ENCODE measurements at places on chromosomes 11 and 22.

DNA sequence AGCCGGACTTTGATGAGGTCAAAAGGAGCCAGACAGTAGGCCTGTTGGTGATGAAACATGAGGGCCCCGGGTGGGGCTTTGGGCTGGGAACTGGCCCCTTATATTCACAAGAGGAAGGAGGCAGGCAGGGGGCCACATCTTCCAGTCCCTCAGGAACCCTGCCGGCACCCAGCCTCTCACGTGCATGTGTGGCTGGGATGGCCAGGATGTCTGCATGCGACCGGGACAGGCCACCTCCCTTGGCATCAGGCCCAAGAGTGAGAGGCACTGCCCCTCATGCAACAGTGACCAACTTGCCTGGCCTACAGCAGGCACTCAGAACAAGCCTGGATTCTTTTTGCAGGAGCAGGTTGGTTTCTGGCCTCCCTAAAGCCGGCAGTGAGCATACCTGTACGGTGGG, 5.4 kb downstream of the SLC25A45 start:
- DNase-seq: no peak

DNA sequence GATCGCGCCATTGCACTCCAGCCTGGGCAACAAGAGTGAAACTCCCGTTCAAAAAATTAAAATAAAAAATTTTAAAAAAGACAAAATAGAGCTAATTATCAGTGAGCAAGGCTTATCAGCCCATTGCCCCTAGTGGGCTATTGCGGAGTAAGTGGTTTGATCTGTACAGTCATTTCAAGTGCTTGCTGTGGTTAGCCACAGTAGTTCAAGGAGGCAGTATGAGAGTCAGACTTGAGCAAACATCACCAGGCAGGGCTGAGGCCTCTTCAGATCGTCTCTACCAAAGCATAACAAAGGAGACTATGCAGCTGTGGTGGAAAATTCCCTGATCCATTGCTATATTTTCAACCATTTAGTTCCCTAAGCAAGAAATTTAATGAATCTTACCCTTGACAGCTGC, 4.3 kb upstream of the SBF2 start:
- DNase-seq: no peak

DNA sequence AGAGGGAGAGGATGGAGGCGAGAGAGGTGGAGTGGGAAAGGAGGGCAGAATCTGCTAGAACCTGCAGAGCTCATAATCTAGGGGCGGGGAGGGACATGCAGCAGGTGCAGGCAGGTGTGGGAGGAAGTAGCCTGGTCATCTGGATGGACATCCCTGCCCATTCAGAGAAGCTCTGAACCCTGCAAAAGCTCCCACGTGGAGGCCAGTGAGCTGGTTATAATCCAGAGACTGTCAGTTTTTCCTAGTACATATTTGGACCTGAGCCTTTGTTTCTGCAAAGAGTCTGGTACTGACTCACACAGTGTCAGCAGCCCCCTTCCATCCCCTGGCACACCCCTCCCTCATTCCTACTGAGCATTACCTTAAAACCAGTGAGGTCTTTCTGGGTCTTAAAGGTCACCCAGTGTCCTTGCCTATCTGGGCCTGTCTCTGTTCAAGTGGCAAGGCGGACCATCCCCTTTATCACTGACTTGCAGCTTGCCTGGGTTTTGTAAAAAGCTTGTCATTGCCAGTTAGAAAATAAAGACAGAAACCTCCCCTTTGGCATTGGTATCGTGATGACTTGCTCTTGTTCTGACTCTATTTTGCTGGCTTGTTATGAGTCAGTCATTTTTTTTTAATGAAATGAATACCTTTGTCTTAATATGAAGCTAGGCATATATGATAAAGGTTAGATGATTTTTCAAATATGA, 26.1 kb downstream of the PTPRJ start:
- no peak for DNase-seq

DNA sequence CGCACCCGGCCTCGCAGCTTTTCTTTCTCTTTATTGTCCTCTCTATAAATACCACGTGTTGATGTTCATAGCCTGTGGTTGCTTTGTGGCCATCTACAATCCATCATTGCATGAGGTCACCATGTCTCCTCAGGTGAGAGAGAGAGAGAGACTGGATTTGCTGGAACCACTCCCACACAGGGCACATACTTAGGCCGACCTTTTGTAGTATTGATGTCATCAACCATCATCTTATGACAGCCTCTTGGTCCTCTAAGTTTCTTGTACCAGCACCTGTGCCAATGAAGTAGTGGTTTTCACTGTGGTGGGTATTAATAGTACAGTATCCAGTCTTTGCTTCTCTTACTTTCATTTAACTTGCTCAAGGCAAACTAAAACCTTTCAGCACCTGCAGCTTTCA, 22.8 kb upstream of the P2RY6 start:
- DNase-seq: no peak

GRCh38 chr22:39012533-39013511, 1.2 kb upstream of the APOBEC3C start:
- DNase-seq: no peak

DNA sequence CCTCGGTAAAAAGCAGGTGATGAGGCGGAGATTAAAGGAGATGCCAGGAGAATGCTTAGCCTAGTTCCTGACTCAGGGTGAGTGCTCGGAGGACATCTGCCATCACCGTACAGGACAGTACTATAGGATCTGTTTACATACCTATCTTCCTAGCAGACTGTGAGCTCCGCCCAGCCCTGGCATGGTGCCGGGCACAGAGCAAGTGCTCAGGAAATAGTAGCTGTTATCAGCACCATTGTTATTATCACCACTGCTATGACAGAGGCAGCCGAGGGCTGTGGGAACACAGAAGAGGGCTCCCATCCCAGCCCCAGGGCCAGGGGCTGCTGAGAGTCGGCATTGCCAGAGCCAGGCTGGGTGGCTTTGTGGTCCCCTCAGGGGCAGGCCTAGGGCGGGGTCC, 642 bp upstream of the SEPTIN3 start:
- no peak for DNase-seq

GRCh38 chr11:130456286-130456685, 7.8 kb downstream of the ADAMTS15 start:
- no peak for DNase-seq

DNA sequence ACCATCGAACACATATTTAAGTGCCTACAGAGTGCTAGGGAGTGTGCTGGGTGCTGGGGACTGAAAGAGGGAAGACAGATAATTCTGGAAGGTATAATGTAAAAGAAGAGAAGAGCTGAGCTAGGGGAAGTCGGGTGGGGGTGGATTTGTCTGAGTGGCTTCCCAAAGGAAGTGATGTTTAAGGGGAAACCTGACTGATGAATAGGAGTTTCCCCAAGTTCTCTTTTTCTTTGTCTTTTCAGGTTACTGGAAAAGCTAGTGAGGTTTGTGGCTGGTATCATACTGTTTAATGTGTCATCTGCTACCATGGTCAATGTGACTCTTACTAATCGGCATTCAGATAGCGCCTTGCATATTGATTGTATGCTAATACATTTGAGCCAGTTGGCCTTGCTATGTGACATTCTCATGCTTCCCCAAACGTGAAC, 151.6 kb upstream of the MTMR2 start:
- no peak for DNase-seq

- no peak for DNase-seq
Measured at GRCh38 chr11:22387126-22387525, 48.9 kb downstream of the SLC17A6 start.

GRCh38 chr11:14240221-14240620, 118.8 kb downstream of the RRAS2 start:
- no peak for DNase-seq

- DNase-seq: no peak
Measured at GRCh38 chr11:12433121-12433520, 55.8 kb downstream of the PARVA start.

- DNase-seq: no peak
Measured at GRCh38 chr11:11589437-11589836, 32.4 kb downstream of the GALNT18 start.

GRCh38 chr22:42336527-42337227, 66.2 kb upstream of the TCF20 start:
- no peak for DNase-seq

DNA sequence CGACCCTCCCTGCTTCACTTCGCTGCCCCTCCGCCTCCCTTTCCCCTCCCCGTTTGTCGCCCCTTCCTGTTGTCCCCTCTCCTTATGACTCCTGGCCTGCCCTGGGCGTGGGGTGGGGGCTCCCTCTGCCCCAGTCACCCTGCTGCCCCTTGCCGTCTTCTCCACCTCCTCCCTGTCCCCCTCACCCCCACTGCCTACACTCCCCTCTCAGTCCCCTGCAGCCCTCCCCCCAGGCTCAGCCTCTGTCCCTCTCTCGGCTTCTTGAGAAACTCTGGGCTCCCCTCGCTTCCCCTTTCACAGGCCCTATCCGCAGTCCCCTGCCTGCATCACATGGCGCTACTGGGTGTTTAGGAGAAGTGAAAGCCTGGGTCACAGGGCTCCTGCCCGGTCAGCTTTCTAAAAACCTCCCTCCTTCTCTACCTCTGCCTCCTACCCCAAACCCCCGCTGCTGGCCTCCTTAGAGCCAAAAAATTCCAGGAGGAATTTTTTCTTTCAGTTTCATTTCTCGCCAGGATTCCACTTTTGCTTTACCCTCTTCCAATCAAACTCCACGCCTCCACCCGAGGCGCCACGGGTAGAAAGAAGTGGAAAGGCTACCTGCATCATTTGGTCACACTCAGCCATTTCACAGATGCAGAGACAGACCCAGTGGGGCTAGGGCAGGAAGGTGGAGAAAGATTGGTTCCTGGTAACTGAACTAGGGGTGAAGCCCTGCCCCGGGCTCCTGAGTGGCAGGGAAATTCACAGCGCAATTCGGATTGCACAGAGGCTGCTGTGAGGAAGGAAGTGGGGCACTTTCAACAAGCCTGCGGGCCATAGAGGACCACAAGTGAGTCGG, at the start of gene SLC15A3:
Gene SLC15A3 (minus strand): TSS at position 273 of the 838 bp plus-strand sequence. CDS start 625 bp downstream, outside the sequence.
- DNase-seq: peak; percentile 37

- DNase-seq: peak; percentile 93
Measured at GRCh38 chr22:37633625-37634416, 5.6 kb upstream of the SH3BP1 start.

- DNase-seq: no peak
Measured at GRCh38 chr11:80632691-80633090, 1191.9 kb upstream of the TENM4 start.

GRCh38 chr11:120066738-120067437, 71.0 kb downstream of the TRIM29 start:
- no peak for DNase-seq

- no peak for DNase-seq
Measured at GRCh38 chr11:34143048-34143447, 37.6 kb downstream of the NAT10 start.

DNA sequence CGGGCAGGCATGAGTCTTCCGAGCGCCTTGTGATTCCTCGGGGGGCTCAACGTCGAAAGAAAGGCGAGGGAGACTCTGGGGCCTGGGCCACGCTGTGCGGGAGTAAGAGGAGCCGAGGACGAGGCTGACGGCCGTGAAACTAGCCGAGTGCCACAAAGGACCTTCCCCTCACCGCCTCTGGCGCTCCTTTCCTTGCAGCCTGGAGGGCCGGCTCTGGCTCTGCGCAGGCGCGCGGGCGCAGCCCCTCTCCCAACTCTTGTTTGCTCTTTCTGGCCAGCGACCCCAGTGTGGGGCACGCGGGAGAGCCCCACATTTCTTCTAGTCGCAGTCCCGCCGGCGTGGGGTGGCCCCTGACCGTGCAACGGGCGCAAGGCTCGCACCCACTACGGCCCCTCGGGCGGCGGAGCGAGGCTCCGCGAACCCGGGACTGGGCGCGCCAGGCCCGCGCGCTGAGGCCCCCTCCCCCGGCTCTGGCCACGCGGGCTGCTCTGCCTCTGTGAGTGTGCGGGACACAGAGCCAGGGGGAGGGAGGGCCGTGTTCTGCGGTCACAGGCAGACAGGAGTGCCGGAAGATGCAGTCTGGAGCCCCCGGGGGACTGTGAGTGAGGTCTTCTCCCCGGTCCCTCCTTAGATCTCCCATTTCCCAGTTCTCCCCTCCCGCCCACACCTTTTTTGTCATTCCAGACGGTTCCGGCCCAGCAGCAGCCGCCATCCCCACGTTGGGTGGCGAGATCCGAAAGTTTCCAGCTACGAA, 1.0 kb upstream of the TOB2 start:
- DNase-seq: peak; percentile 71
